ENCODE measurements at places on chromosomes 2 and 18.
A peak's percentile ranks its signal among the peaks of the same experiment; 100 is the strongest.

- no peak for DNase-seq
Observed at GRCh38 chr2:179273461-179273962, 8.9 kb upstream of the SESTD1 start.

- no peak for DNase-seq
Observed at GRCh38 chr2:165904432-165904831, 49.1 kb downstream of the TTC21B start.

DNA sequence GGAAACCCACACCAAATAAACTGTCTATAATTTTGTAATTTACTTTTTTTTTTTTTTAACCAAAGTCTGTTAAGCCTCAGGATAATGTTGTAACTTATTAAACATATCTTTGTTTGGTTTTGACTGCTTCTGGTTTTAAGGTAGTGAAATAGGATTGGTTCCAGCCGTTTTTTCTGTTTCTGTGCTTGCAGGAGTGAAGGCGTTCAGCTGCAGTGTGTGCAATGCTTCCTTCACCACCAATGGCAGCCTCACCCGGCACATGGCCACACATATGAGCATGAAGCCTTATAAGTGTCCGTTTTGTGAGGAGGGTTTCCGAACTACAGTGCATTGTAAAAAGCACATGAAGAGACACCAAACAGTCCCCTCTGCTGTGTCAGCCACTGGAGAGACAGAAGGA lies 93.1 kb downstream of the ZNF236 start:
- DNase-seq: no peak

- no peak for DNase-seq
Observed at GRCh38 chr2:217964275-217965161, 38.3 kb downstream of the TNS1 start.

GRCh38 chr2:57549642-57550102 lies 496.9 kb upstream of the VRK2 start:
- no peak for DNase-seq

GRCh38 chr2:197793456-197793855 lies 8.3 kb upstream of the BOLL start:
- no peak for DNase-seq

GRCh38 chr2:202122980-202123720 lies 50.1 kb downstream of the KIAA2012 start:
- no peak for DNase-seq

- DNase-seq: no peak
Observed at GRCh38 chr2:196739031-196739430, 60.5 kb downstream of the GTF3C3 start.

- no peak for DNase-seq
Observed at GRCh38 chr2:34305587-34305986, 706.5 kb upstream of the FAM98A start.

DNA sequence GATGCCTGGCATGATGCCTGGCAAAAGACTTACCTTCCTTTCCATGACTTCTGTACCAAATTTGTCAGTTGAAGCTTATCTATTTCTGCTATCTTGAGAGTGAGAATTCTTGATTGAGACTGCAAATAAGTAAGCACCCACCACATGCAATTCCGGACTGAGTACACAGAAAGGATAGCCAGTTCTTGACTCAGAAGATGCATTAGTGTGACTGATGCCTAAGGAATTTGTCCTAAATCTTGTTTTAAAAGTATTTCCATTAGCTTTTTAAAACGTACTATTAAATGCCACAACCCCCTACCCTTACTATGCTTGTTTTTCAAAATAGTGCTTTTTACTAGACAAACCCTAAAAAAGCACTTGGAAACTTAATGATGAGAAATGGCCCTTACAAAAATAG lies 545 bp downstream of the MPP4 start:
- DNase-seq: peak; percentile 74

DNA sequence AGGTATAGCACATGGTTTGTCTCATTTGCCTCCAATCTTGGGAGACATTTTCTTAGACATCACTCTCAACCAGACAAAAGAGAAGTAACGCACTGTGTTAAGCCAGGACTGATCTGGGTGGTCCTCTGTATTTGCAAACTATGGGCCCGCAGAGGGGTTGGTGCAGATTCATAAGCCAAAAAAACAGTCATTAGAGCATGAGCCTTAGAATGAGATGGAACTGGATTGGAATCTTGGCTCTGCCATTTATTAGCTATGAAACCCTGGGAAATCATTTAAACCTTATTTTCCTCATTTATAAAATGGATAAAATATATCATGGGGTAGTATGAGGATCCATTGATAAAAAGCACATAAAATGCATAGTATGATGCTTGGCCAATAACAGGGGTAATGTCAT lies 213.5 kb upstream of the APCDD1 start:
- no peak for DNase-seq

GRCh38 chr2:190696792-190697398 lies 48.0 kb downstream of the NAB1 start:
- DNase-seq: peak; percentile 69

GRCh38 chr2:5353565-5353964 lies 338.6 kb upstream of the SOX11 start:
- no peak for DNase-seq

DNA sequence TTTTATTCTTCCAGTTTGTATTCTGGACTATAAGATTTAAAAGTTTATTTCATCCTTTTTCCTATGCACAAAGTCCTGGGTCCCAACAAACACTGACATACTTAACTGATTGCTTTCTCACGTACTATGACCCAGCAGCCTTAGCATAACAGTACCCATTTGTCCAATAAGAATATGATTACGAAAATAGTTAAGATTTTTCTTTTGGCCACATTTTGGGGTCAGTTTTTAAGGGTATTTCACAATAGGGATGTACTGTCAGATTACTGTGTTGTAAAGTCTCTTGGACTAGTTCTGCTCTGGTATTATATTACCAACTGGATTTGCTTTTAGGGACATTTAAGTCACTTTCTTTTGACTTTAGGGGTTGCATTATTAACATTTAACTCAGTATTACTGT lies 46.1 kb downstream of the TTC39C start:
- no peak for DNase-seq

- no peak for DNase-seq
Observed at GRCh38 chr2:45891719-45892424, 240.4 kb downstream of the PRKCE start.

DNA sequence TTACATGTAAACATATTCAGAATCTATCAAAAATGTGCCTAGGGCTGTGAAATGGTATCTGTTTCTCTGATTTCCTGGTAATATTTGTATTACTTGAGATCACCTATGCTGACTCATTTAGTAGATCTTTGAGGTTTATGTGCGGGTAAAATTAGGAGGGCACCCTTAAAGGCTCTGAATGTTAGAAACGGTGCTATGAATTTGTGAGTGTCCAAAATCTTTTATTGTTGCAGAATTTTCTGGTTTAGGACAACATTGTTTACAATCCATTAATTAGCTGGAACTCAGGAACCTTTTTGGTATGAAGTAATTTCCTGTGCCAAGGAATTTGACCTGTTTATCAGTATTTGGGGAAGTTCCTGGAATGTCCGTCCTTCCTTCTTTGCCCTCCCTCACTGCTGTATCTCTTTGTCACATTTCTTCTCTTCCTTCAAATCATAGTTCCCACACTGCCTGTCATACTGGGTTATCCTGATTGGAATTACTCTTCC lies 130.5 kb downstream of the TANC1 start:
- DNase-seq: no peak

DNA sequence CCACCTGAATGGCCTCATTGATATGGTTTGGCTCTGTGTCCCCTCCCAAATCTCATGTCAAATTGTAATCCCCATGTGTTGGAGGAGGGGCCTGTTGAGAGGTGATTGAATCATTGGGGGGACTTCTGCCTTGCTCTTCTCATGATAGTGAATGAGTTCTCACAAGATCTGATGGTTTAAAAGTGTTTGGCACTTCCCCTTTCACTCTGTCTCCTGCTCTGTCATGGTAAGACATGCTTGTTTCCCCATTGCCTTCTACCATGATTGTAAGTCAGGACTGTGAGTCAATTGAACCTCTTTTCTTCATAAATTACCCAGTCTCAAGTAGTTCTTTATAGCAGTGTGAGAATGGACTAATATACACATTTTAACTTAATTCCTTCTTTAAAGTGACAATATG lies 146.8 kb upstream of the KCNJ3 start:
- no peak for DNase-seq

DNA sequence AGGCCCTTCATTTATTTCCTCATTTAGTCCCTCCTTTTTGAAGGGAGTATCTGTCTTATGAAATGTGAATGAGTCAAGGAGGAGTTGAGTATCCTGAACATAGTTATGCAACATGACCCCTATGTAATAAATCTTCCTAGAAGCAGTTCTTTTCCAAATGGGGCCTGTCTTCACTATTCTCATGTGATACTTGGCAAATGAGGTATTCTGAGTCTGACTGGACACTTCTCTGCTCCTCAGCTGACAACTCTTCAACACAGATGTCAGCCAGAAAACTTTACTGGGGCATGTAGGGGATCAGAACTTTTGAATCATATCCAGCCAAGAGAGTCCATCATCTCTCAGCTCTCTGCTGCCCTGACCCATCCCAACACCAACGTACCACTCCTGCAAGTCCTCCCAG lies 291.6 kb downstream of the ZNF385B start:
- no peak for DNase-seq

DNA sequence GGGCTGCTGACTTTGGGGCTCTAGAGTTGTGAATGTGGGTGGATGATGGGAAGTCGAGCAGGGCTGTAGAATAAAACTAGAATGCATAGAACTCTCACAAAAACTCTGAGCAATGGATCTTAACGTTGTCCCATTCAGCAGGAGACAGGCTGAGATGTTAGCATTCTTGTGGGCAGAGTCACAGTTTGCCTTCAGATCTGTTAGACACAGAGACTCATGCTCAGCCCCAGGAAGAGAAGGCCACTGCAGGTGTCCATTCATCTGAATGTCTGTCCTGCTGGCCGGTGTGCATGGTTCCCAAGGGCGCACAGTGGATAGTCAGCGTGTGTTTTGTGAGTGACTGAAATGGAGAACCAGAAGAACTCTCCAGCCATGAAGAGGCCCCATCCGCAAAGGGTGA lies 111.3 kb downstream of the TSN start:
- no peak for DNase-seq

- no peak for DNase-seq
Observed at GRCh38 chr2:189492451-189492850, 51.2 kb downstream of the WDR75 start.

DNA sequence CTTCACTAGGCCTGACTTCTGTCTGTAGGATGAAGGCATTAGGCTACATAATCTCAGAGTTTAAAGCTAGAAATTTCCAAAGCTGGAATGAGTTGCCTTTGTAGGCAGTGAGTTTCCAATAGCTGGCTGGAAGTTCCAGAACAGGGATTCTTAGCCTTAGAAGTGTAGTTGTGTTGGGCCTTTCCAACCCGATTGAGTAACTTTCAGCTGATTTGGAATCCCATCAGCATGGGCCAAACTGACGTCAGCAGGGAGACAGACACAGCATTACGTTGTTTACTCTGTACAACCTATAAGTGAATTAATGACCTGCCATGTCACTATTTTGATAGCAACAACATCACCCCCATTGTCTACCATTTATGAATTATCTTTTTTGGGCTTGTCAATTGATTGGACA lies 56.9 kb downstream of the SETBP1 start:
- peak; percentile 19 for DNase-seq

DNA sequence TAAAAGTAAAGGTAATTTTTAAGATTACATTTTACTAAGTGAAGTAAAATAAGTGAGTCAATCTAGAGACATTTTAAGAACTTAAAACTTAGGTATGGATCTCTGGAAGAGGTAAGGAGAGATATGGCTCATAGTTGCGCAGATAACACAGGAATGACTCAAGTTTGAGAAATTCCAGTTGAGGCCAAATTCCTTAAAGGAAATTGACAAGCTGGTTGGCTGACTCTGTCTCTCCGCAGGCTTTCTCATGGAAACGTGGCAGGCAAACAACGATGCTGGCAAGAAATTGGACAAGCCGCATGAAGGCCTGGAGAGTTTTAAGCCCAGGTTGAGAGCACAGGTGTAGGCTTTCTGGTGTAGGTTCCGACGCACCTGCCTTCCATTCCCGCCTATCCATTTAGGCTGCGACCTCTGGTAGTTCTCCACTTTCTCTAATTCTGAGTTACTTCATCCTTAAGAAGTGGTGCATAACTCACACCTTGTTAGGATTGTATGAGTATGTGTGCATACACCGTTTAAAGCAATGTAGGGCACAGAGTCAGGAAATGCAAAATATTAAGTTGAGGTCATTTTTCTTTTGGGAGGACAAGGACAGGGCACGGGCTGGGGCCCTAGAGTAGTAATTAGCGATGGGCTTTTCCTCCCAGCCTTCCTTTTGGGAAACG lies 589 bp upstream of the DAW1 start:
- DNase-seq: peak; percentile 82

DNA sequence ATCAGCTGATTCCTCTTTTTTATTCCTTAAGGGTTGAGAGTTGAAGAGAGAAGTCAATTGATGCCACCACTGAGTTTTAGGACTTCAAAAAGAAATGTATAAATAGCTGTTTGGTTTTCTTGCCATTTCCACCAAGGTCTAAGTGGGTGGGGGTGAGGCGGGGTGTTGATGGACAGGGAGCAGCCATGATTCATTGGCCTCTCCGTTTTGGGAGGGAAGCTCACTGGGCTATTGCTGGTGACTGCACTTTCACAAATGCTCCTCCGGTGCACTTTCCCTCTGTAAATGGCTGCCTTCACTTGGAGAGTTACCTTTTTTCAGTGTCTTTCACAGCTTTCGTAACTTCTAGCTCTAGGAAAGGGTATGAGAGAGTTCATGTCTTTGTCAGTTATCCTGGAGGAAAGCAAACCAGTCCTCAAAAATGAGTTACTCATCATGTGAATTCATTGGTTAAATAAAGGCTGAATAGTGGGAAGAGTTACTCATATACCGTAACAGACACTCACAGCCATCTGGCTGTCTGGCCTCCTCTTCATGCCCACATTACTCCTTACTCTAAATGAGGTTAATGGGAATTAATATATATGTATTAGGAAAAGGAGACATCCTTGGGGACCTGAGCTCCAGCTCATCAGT lies 17.4 kb upstream of the CTAGE1 start:
- DNase-seq: no peak

DNA sequence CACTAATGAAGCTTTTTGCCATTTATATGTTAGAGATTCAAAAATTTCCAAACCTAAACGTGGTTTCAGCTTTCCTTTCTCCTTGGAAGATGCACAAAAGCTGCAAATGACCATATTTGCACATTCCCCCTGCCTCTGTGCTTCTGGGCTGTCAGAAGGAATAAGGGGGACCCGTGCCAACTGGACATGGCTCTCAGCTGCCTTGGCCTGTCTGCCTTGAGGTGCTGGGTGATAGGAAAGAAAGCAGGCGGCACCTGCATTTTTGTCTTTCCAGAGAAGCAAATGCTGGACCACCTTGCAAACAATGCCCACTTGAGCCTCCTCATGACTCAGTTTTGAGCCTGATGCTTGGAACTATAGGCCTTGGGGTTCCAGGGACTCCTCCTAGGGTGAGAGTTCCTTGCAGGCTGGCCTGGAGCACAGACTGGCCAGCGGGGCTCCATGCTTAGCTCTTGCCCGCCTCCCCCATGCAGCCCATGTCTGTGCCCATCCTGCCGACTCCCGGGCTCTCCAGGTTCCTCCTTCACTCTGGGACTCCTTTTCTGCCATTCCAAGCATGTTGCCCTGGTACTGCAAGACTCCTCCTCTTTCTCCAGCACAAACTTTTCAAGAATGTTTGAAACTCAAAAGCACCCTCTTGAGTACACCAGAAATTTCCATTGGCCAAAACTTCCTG lies 109.0 kb upstream of the EPAS1 start:
- no peak for DNase-seq

All from islet precursor cell (in vitro differentiated cells).